ENCODE measurements at places on chromosomes 12 and 14.

DNA sequence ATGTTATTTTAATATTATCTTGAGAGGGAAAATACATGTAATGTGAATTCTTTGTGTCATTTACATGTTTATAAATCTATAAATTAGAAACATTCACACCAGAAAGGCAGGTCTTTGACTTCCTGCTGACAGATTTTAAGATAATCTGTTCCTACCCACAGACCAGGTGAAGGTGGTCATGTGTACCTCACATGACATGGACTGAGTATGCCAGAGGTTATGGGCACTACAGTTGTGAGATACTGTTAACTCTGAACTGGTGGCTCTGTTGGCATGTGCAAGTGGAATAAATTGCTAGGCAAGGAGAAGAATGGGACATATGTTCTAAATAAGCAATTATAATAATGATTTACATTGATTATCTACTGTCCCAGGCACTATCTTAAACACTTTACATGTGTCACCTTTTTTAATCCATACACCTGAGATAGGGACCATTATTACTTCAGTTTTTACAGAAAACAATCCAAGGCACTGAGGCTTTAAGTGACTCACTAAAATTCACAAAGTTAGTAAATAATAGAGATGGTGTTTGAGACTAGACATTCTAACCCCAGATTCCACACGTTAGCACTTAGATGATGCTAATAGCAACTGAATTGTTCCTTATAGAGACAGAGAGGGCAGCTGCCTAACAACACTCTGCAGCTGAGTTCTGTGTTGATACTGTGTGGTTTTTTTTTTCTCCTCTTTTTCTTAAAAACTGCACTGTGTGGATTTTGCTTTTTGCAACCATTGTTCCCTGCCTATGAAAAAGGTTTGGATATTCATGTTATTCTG is 23.8 kb downstream of the SLC16A7 start:
- no peak for DNase-seq

DNA sequence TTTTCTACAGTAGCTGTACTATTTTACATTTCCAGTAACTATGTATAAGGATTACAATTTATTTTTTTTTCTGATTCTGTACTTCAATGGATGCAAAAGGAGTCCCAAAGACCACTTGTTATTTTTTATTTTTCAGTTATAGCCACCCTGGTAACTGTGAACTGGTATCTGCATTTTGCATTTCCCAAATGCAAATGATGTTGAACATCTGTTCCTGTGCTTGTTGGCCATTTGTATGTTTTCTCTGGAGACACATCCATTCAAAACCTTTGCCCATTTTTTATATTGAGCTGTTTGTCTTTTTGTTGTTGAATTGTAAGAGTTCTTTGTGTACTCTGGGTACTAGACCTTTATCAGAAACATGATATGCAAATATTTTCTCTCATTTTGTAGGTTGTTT is 485.6 kb downstream of the LRIG3 start:
- DNase-seq: no peak

DNA sequence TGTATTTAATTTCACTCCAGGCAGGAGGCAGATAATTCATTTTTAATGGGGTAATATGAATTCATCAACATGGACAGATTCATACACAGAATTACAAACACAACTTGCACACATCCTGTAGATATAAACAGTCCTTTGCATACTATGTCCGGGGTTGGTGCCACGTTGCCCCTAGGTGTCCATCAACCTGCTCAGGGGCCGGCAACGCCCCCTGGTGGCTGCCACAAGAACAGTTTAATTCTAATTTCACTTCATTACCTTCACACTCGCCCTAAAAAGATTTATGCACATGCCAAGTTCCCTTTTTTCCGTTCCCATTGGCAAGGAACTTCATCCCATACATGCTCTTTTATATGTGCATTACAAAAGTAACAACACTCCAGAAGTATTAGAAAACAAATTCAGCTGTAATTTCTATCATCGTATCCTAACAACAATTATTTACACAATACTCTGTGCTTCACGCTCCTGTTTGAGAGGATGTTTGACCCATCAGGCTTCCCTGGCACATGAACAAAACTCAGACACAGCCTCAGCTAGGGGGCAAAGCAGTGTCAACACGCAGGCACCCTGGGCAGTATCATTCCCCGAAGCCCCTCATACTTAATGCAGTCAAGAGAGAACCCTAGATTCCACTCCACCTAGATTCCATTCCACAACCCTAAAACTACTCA is 15.5 kb downstream of the MANSC1 start:
- no peak for DNase-seq

DNA sequence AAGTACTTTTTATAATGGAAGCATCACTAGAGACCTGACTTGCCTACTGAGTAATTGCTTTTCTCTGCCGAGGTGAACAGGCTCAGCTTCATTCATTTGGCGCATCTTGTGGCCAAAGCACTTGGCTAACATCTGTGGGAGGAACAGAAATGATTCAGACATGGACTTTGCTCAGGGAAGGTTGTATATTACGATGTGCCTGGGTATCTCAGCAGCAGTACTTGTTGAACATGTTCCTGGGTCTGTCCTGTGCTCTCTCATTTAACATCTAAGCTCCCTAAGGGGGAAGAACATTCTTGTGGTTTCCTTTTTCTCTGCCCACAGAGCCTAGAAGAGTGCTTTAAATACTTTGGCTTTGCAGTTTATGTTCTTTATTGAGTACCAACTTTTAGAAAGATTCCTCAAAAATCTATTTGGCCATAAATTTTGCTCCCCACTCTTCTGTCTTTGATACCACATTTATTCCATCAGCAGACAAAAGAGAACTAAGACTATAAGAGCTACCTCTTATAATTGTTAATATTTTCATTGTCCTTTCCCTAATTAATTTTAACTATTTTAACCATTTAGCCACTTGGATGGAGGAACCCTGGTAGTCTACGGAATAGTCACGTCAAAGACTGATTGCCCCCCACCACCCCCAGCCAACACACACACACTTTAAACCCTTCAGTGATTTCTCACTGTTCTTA is 101.2 kb upstream of the EGLN3 start:
- DNase-seq: no peak

GRCh38 chr12:67410246-67410645 is 141.1 kb downstream of the CAND1 start:
- no peak for DNase-seq

DNA sequence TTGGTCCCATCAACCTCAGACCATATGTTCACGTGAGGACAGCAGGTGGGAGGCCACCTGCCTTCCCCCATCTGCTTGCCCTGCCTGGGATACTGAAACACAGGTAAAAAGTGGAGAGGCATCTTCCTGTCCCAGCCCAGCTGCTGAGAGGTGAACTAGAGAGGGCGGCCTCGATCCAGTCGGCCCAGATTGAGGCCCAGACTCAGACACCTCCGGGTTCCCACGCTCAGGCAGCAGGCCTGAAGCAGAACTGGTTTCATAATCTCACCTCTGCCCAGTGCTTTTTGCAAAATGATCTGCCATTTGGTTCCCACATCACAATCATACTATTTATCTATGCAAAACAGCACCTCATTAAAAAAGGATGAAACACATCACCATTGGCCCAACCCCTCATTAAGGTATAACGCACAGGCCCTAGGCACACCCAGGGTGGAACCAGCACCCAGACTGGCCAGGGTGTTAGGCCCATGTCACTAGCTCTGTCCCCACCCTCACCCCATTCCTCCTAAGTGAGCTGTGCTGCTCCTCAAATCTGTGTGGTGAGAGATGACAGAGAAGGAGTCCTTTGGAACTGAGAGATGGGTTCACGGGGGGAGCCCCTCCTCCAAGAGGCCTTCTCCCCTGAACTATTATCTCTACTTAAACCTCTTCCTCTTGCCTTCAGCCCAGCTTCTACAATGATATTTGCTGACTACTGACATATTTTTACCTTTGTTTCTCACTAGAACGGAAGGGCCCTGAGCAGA is 81.1 kb downstream of the ZFP36L1 start:
- DNase-seq: no peak

DNA sequence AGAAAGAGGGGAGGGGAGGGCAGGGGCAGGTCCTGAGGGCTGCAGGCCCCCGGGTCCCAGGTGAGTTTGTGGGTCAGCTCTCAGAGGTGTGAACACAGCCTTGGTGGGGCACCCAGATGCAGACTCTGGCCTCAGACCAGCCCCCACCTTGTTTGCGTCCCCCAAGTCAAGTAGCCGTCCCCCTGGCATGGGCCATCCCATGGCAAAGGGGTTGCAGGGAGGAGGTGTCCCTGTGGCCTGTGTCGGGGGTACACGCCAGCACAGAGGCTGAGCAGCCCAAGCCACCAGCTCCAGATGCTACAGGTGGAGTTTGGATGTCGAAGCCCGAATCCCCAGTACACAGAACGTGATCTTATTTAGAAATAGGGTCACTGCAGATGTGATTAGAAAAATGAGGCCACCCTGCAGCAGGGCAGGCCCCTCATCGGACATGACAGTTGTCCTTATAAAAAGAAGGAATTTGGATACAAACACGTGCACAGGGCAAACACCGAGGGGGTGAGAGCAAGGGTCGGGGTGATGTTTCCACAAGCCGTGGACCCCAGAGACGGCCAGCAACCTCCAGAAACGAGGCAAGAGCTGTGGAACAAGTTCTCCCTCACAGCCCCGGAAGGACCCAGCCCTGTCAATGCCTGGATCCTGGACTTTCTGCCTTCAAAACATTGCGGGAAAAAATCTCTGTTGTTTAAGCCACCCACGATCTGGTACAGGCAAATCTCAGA is 141.2 kb upstream of the C14orf180 start:
- DNase-seq: no peak

- DNase-seq: no peak
Measured at GRCh38 chr14:32762886-32763285, 175.8 kb upstream of the NPAS3 start.

DNA sequence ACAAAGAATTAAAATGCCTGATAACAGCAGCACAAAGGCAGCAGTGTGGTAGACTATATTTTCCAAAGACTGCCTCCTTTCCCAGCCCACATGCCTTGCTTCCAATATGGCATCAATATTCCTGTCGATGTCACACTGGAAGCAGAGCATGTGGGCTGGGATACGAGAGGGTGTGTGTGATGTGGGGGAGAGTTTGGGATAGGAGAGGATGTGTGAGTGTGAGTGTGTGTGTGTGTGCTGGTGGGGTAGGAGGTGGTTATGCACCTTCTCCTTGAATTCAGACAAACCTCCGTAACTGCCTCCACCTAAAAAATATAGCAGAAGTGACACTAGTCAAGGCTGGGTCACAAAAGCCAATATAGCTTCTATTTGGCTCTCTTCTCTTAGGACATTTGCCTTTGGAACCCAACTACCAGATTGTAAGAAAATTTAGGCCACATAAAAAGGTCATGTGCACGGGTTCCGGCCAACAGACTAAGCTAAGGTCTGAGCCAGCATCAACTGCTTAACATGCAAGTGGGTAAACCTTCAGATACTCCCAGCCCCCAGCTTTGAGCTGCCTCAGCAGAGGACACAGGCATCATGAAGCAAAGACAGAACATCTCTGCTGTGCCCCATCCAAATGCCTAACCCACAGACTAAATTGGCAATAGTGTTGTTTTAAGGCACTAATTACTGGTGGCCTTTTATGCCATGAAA is 29.5 kb downstream of the SPPL3 start:
- DNase-seq: peak; percentile 33

DNA sequence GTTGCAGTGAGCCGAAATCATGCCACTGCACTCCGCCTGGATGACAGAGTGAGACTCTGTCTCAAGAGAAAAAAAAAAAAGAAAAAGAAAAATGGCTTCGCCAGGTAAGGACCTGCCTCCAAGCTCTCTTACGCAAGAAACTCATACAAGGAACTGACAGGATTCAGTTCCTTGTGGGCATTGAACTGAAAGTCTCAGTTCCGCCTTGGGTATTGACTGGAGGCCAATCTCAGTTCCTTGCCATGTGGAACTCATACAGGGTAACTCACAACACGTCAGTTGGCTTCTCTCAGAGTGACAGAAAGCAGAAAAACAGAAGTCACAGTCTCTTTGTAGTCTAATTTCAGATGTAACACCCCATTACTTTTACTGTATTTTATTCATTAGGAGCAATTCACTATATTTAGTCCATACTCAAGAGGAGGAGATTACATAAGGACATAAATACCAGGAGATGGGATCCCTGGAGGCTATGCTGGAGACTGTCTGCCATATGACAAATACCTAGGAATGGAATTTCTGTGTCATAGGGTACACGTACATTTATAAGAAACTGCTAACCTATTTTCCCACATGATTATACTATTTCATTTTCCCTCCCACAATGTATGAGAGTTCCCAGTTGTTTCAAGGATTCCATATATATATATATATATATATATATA is 11.4 kb upstream of the NOPCHAP1 start:
- no peak for DNase-seq

All from caudate nucleus (tissue), 63 donors.